ENCODE measurements at places on chromosomes 11 and 22. TPM values are rescaled to one million over a fixed set of nuclear protein-coding genes. Genes with fewer than 3 reads are reported as not detected.

RIC3 gene
- not detected for total RNA-seq

FERMT3 gene
- total RNA-seq, result not detected

HTR3B gene
- total RNA-seq, result 1.7 TPM

SEZ6L gene
- total RNA-seq, result not detected

DNA sequence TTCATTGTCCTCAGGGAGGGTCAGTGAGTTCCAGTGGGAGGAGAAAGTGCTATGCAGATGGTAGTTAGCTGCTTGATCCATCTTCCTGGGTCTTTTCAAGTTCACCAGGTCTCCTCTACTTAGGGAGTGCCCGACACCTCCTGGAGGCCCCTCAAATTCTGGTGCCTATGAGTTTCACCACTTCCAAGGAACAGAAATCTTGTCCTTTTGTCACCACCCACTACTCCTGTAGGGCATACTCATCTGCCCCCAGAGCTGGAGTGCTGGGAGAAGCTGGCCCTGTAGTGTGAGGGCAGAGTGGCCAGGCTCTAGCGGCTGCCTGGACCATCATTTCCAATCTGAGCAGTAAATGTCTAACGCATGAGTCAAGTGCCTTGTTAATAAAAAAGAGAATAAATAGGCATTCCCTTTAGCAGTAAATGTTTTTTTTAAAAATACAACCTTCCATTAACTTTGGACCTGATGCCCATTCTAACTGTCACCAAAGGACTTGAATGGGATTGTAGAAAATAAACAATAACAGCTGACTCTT, 12.5 kb downstream of the IRAG1 start:
- H3K27ac ChIP-seq, result no peak overlapping the region
- no peak overlapping the region for H3K4me3 ChIP-seq
- no peaks in the 10 kb centered on the region for H3K4me1 ChIP-seq
- no peak for DNase-seq
- H3K27me3 ChIP-seq, result peaks cover 9% of the 10 kb centered on the region
- H3K36me3 ChIP-seq, result no peaks in the 10 kb centered on the region

GRCh38 chr11:94774345-94774744, 6.2 kb downstream of the AMOTL1 start:
- H3K27me3 ChIP-seq, result peaks cover 15% of the 10 kb centered on the region
- DNase-seq, result no peak
- H3K4me1 ChIP-seq, result no peaks in the 10 kb centered on the region
- H3K4me3 ChIP-seq, result no peak overlapping the region
- no peaks in the 10 kb centered on the region for H3K36me3 ChIP-seq

All from HepG2 (cell line).